ENCODE measurements at places on chromosomes 3 and 15. TPM values are rescaled to one million over a fixed set of nuclear protein-coding genes. Genes with fewer than 3 reads are reported as not detected.

Gene LARP6
- not detected for total RNA-seq

Gene CPLX3
- not detected for total RNA-seq

Gene LRRC31
- not detected for total RNA-seq

Gene MED12L
- total RNA-seq, result 1.6 TPM

Gene PLSCR2
- total RNA-seq, result not detected

Gene MYZAP
- total RNA-seq, result 0.18 TPM

Gene EIF1B
- 41.9 TPM for total RNA-seq

Gene UBAP1L
- total RNA-seq, result 3.3 TPM

Gene ROBO2
- total RNA-seq, result not detected

Gene INO80
- 22.1 TPM for total RNA-seq

- no peak for DNase-seq
These were observed 10.5 kb downstream of the CTXND1 start for GRCh38 chr15:80241508-80241907.

- DNase-seq, result no peak
These were observed 255.8 kb upstream of the CDIN1 start for GRCh38 chr15:36323615-36324014.

DNA sequence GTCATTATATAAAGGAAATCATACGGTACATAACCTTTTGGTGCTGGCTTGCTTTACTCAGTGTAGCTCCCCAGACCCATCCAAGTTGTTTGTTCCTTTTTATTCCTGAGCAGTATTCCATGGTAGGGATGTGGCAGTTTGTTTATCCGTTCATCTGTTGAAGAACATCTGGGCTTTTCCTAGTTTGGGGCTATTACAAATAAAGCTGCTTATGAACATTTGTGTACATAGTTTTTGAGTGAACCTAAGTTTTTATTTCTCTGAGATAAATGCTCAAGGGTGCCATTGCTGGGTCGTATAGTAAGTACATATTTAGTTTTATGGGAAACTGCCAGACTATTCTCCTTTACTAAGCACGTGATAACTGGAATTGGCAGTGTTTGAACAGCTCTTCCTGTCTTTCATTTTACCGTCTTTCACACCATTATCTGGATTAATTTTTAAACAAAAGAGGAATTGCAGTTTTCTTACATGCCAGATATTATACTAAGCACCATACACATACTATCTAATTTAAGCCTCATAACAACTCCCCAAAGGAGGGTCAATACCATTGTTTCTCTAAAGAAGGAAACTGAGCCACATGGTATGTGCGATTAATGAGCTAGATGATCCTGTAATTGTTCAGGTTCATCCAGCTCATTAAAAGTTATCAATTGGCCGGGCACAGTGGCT lies 85.6 kb downstream of the PTPRG start:
- no peak for DNase-seq

- no peak for DNase-seq
These were observed 7.0 kb downstream of the RFTN1 start for GRCh38 chr3:16506451-16506850.

GRCh38 chr15:90201130-90201943 lies at the start of gene SEMA4B:
SEMA4B (plus strand) TSS chr15:90201330; CDS start chr15:90201579, 249 bp downstream.
- DNase-seq, result peak; percentile 80

DNA sequence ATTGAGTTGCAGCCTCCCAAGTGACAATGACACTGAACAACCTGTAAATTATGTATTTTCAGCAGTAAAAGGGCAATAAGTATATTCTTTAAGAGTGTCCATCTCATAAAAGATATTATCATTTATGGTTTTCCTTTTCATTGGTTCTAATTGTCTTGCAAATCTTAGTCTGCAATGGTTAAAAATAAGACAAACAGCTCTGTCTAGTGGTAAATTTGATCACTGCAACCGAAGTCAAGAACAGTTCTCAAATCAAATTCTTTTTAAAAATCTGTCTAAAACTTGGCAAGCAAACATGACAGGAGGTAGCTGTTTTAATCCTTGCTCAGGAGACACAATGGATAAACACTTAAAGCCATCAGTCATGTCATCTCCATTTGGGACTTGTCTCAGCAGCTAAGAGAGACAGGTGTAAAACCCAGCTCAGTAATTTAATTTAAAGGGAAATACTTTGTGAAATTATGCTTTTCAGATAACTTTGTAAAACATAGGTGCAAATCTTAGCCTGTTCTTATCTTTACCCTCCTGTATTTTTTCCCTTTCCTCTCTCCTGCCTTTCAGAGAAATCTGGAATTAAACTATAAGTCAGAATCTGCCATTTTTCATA lies 150.3 kb upstream of the ARHGEF26 start:
- DNase-seq, result no peak

DNA sequence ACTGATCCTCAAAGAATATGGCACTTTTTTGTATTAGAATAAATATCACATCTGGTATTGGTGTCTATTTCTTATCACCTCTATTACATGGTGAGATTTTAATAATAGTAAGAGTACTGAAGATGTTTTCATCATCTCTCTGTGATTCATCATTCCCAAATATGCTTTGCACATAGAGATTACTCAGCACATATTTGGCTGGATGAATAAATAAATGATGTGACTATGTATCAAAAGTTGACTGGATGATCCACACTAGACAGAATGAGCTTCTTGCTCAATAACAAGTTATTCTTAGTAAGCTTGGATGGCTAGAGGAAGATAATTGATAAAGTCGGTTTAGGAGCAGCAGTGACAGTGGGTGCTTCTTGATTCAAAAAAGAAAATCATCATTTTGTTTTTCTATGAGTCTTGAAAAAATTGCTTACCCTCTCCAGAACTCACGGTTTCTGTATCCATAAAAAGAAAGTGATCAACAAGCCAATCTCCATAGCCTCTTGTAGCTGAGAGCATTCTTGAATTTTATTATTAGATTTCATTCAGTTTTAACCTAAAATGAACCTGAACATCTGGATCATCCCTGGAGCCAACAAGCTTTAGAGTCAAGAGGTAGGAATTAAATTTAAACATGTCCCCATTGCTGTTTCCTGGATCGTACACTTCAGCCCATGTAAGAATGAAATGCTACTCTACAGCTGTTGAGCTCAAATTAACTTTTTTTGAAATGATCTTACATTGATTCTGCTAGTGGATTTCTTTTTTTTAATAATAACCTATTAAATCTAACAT lies 104.8 kb upstream of the OSTN start:
- DNase-seq, result no peak

DNA sequence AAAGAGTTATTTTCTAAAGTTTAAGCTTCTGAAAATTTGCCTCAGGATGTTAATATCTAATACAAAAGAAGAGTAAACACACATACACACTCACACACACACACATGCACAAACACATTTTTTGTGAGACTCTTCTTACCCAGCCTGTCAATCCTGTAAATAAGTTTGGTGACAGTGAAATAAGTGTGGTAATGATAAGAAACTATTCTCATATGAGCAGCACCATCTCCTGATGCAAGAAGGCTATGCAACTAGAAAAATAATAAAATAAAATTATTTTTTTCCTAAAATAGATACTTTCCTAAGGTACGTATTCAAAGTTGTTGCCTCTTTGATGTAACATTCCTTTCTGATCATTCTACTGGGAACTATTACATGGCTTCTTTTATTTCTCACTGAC lies 155.1 kb downstream of the MECOM start:
- no peak for DNase-seq

DNA sequence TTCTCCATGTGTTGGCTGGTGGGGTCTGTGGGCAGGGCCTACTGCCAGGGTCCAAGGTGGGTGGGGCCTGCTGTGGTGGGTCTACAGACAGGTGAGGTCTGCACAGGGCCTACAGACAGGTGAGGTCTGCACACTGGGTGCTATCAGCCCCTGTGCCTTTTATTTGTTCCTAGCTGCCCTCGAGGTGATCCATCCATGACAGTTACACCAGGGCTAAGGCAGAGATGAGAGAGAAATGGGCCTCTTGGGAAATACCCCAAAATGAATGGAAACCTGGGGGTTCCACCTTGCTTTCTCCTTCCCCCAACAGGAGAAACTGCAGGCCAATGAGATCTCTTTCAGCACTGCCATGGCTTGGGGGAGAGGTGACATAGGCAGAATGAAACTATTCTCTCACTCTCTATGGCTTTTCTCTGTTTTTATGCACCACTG lies 36.4 kb downstream of the CFAP100 start:
- DNase-seq, result no peak

GRCh38 chr15:66394915-66395314 lies 8.2 kb downstream of the MAP2K1 start:
- no peak for DNase-seq

GRCh38 chr3:108461661-108462111 lies 48.7 kb downstream of the MYH15 start:
- no peak for DNase-seq

DNA sequence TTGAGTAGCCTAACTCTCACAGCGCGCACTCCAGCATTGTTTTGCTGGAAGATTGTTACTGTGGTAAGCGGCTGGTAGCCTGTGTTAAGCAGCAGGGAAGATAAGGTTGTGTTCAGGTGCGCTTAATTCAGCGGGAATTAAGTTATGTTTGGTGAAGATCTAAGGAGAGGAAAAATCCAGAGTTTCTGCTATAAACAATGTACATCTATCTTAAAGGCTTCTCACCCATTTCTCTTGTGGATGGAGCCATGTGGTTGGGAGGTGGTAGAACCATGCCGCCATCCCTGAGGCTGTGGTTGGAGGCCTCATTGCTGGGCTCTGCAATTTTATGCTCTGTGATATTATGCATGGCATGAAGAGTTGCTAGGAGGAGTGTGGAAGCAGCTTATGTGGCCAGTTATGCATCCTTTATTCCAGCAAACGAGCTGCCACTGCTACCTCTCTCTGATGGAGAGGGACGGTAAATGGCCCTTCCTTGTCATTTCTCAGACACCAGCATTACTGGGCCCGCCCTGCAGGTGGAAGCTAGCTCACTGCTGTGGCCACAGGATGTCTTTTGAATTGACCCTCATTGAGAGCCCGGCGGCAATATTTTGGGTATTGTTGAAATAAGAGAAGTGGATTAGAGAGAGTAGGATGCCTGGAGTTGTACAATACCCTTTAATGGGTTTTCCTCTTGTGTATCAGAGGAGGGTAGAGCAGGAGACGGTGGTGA lies 1.3 kb downstream of the MINAR1 start:
- no peak for DNase-seq

DNA sequence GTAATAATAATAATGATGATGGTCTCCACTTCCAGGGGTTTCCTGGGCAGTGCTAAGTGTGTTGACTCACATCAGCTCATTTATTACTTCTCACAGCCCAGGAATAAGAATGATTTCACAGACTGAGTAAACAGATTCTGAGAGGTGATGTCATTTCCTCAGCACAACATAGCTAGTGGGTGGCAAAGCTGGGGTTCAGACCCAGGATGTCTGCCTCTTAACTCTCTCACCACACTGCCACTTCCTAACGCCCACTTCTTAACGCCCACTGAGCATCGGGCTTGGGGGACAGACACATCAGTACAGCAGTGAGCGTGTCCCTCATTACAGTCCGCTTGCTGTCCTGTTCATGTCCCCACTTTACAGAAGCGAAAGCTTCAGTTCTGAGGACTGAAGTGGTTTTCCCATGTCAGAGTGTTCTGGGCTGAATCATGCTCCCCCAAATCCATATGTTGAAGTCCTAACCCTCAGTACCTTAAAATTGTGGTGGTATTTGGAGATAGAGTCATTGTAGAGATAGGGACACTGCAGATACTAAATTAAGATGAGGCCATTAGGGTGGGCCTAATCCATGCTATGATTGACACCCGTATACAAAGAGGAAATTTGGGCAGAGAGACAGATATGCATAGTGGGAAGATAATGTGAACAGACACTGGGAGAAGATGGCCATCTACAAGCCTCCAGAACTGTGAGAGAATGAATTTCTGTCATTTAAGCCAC lies 68.0 kb downstream of the ATP2B2 start:
- DNase-seq, result peak; percentile 76

GRCh38 chr3:43031485-43031884 lies 52.4 kb downstream of the GASK1A start:
- no peak for DNase-seq

GRCh38 chr3:158405507-158405906 lies 165.5 kb upstream of the MLF1 start:
- no peak for DNase-seq

- no peak for DNase-seq
These were observed 1.4 kb downstream of the MAPKBP1 start for GRCh38 chr15:41775651-41776050.

GRCh38 chr15:83446904-83447709 lies at the start of gene SH3GL3:
SH3GL3 (plus strand) TSS chr15:83447341; CDS start chr15:83447534, 193 bp downstream.
- DNase-seq, result peak; percentile 51

GRCh38 chr15:69498987-69499386 lies 46.4 kb downstream of the RPLP1 start:
- no peak for DNase-seq

DNA sequence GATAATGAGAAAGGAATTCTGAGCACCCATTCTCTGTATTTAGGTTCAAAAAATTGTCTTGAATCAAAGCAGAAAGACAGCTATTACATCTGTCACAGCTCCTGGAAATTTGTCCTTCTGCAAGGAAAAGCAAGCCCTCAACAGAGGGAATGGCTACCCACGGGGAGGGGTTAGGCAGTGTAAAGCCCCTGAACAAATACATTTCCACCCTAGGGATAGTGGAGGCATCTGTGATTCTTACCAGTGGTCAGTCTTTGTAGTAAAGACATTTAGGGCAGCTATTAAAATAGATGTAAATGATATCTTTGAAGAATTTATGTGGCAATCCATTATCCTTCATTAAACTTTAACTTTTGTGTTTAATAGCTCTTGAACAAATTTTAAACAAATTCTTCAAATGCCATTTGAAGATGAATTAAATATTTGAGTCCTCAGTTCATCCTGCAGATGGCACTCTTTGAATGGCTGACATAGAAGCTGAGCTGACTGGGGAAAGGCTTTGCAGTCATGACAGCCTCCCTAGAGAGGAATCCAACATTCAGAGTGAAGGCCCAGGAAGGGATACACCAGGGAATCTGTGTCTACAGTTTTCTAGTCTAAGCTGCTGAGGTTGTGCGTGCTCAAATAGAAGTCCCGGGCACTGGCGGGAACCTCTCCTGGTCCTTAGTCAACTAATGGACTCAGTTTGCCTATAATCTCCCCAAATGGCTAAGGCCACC lies 359.7 kb upstream of the ROPN1 start:
- DNase-seq, result no peak
